ENCODE measurements at places on chromosomes 12 and 14.
A peak's percentile ranks its signal among the peaks of the same experiment; 100 is the strongest.

DNA sequence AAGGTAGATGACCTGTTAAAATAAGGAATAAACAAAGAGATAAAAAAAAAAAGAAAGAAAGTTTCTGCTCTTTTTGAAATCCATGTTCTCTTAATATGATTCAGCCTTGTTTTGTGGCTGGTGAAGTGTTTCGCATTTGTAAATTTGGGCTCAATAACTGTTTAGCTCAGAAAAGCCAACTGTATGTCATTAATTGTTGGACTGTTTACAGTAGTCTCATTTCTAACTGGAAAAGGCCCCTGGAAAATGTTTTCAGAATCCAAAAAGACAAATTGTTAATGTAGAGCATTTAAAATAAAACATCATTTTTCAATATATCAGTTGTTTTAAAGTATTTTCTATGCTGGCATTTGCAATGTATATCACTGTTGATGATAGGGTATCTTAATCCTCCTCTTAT lies 47.4 kb upstream of the DYRK2 start:
- no peak for DNase-seq

DNA sequence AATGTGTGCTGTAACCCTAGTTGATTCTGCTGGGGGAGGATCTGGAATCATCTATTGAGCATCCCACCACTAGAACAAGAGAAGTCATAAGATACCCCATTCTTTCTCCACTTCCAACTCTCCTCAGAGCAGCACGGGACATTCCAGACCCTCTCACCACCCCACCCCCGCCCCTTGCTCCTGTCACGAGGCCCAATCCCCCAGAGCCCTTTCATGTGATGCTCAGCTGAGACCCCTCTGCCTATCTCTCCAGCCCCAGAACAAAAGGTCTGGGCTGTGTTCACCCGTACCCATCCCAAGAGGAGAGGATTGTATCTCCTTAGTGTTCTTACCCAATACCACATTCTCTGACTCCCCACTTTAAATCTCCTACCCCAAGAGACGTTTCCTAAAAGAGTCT lies 602 bp downstream of the PMEL start:
- no peak for DNase-seq

GRCh38 chr12:1579651-1580435 lies 14.5 kb downstream of the FBXL14 start:
- peak; percentile 85 for DNase-seq

- DNase-seq: no peak
Observed at GRCh38 chr14:31127690-31128089, 79.9 kb downstream of the HECTD1 start.

GRCh38 chr12:91887957-91888356 lies 257.7 kb downstream of the BTG1 start:
- DNase-seq: no peak

DNA sequence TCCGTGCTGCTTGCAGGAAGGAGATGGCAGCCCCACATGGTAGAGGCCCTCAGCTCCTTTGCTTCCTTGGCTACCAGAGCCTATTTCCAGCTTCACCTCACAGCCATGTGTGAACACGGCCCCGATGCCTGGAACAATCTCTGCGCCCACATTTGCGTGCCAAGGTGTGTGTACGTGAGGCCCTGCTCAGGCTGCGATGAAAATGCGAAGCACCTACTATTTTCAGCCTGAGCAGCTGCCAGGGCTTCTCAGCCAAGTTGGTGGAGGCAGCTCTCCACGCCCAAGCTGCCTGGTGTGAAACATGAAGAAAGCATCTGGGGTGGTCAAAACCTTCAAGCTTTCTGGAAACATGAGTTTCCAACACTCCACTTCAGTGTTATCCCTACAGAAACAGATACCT lies 177.8 kb upstream of the EGLN3 start:
- DNase-seq: no peak

DNA sequence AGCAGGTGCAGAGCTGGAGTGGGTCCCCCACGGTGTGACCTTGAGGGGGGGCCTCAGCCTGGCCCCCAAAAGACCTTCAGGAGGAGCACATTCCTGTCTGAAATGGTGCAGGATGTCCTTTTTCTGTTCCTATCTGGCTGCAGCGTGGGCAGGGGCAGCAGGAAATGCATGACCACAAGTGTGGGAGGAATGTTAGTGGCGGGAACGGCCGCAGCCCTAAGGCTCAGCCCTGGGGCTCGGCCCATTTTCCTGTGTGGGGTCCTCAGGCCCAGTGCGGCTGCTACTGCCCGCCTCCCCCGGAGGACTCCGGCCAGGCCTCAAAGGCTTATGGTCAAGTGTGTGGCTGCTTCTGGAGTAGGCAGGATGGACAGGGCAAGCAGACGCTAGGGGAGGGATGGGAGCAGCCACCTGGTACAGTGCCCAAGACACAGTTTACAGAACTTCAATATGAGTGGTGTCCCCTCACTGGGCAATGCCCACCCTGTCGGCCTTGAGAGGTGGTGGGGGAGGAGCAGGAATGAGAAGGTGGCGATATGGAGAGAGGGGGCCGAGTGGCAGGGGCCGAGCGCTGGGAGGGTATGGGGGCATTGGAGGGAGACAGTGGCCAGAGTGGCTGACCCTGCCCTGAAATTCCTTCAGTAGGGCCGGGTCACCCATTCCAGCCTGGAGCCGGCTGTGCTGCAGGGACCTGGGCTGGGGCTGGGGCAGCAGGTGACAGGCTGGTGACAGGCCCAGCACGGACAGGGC lies 137.4 kb downstream of the CALM1 start:
- DNase-seq: no peak

- DNase-seq: no peak
Observed at GRCh38 chr12:3990501-3991280, 117.5 kb upstream of the PARP11 start.

- peak; percentile 8 for DNase-seq
Observed at GRCh38 chr12:21613931-21614330, 9.3 kb upstream of the GYS2 start.

- DNase-seq: peak; percentile 54
Observed at GRCh38 chr12:45216230-45216982, 511 bp downstream of the ANO6 start.

GRCh38 chr14:35446450-35446849 lies 41.9 kb upstream of the NFKBIA start:
- no peak for DNase-seq

- DNase-seq: peak; percentile 21
Observed at GRCh38 chr14:96754845-96755184, 42.4 kb upstream of the VRK1 start.

- no peak for DNase-seq
Observed at GRCh38 chr14:75196468-75196867, 20.1 kb upstream of the TMED10 start.

DNA sequence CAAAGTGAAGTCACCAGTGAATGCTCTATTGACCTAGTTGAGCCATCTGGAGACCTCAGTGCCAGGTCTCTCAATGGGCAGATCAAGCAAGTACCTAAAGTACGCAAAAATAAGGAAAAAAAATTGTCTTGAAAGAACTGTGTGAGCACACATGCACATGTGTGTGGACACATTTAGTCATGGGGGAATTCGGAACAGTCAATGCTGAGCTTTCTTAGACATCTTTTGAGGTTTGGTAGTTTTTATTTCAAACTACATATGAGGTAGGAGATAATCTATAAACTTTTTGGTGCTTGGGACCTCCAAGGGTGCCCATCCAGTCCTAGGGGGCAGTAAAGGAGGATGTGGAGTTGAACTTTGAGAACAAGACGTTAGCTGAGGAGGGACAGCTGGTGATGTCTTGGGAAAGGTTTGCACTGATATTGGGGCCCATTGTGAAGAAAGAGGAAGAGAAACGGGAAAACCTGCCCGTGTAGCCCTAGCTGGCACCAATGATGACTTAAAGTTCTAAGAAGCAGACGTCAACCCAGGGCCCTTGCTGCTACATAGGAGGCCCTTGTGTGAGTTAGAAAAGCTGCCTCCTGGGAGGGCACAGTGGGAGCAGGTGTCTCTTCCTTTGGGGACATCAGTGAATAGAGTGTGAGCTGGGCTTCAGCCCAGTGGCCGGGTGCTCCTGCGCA lies 124.4 kb downstream of the NT5DC3 start:
- DNase-seq: no peak

- peak; percentile 51 for DNase-seq
Observed at GRCh38 chr12:29733060-29733459, 50.7 kb downstream of the TMTC1 start.

DNA sequence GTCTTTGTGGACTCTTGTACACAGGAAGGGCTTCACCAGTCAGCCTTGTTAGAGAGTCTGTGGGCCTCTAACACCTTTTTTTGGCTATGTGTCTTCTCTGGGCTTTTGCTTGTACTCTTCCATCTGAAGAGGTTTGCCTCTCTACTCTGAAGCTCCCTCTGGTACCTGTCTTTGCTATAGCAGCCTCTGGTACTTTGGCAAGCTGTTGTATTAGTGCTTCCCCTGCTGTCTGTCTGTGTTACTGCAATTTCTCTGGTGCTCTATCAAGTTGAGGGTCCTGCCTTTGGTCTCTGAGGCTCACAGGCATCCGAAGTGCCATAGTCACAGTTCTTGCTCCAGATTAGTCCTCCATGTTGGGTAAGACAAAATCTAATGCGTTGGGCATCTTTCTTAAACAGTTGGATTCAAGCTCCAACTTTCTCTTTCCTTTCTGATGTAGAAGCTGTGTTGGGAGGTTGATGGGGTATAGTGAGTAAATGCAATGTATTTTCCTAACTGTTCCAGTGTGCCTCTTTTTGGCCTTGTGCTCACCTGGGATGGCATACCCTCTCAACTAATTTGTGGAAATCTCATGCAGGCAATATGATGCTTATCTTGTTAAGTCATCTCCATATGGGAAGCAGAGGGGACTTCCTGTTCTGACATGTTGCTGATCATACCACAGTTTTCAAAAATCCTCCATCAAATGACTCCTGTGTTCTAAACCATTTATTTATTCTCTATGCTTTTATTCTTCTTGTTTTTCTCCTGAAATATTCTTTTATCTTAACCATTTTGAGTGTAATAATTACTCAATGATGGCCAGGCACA lies 88.8 kb downstream of the ATF7IP start:
- peak; percentile 61 for DNase-seq

DNA sequence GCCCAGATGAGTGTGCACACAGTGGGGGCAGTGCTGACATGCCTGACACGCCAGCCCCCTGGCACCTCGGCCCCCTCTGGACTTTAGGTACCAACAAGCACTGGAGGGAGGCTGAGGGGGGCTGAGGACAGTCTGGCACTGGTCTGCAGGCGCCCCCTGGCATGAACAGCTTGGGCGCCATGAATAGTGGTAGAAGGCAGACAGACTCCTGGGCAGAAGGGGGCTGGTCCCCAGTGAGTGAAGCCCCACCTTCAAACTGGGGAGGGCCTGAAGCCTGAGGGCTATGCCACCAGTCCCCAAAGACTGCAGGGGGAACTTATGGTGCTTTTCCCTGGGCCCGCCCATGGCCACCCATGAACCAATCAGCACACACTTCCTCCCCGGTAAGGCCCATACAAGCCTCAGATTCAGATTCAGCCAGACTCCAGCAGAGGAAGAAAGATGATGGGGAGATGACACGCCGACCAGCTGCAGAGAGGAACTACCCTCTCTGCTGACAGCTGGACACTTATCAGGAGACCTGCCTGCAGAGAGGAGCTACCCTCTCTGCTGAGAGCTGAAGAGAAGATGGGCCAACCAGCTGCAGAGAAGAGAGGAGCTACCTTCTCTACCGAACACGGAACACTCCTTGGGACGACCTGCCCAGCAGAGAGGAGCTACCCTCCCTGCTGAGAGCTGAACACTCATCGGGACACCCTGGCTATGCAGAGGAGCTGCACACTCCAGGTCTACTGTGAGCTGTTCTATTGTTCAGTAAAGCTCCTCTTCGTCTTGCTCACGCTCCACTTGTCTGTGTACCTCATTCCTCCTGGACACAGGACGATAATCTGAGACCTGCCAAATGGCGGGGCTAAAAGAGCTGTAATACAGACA lies 324.5 kb downstream of the PCNX1 start:
- no peak for DNase-seq

DNA sequence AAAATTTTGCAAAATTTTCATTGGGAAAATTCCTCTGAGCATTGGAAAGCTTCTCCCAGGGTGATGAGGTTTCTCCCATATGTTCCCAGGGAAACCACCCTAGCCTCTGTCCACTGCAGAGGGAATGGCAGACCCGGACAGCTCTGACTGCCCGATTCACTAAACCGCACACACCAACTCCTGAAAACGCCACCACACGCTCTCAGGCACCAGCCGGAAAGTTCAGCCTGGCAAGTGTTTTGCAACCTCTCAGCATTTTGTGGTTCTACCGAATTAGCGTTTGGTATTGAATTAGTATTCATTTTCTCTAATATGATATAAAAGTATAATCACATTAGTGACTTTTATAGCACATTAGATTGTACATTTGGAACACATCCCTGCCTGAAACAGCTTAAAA lies 213.4 kb downstream of the PHETA1 start:
- no peak for DNase-seq

GRCh38 chr12:108855284-108856169 lies 1.9 kb downstream of the SSH1 start:
- no peak for DNase-seq

DNA sequence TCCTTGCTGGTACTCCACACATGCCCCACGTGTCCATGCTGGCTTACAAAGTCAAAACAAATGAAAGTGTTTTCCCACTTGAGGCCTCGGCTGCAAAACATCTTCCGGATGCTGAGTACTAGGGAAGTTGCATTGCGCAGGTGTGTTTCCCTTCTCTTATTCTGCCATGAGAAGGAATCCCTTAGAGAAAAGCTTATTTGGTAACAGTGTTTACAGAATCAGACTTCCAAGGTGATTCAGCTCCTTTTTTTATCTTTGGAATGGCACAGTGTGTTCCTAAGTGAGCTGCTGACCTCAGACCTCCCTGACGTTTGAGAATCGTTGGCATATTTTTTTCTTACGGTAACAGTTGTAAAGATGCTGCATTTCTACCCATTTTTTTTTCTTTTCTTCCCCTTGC lies 211.3 kb downstream of the ESR2 start:
- peak; percentile 74 for DNase-seq

DNA sequence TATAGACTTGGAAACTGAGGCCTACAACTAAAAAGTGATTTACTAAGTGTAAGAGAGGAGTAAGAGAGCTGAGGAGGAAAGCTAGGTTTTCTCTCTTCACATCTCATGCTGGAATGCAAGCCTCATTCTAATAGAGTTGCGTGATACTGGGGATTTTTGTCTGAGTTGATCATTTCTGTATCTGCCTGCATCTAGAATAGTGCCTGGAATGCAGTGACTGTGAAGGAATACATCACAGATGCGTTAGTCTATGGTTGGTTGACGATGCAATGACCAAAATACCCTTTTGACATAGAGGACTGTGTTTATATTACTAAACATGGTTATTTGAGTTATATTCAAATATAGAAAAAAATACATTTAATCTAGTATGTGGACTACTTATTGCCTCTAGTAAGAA lies 9.2 kb upstream of the TMEM117 start:
- no peak for DNase-seq

Data from HCEC 1CT (cell line).